ENCODE measurements at places on chromosomes 6 and 20.

DNA sequence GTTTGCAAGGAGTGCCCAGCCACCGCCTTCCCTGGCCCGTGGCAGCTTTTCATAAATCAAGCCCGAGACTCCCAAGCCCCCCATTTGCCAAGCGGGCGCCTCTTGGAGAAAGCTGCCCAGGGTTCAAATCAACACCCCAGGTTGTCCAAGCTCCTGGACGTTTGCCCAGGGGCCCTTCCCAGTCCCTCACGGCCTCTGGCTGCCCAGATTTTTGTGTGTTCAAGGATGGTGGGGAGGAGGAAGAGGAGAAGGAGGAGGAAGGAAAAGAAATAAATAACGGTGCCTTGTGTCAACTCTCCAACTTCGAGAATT is 20.6 kb upstream of the NFATC2 start:
- DNase-seq: no peak

DNA sequence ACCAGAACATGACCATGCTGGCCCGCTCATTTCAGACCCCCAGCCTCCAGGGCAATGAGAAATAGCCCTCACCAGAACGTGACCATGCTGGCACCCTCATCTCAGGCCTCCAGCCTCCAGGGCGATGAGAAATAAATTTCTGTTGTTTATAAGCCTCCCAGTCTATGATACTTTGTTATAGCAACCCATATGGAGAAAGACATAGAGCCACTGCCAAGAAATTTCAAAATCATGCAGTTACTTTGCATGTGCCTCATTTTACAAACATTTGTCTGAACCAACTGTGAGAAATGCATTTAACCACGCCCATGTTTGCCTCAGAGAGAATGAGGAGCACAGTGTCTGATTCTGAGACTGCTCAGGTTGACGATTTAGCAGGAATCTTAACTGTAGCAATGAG is 15.5 kb downstream of the CYP39A1 start:
- DNase-seq: no peak

GRCh38 chr20:17928633-17929311 is 39.8 kb downstream of the SNX5 start:
- no peak for DNase-seq

GRCh38 chr6:116159782-116160524 is 34.0 kb upstream of the COL10A1 start:
- DNase-seq: no peak

- no peak for DNase-seq
Observed at GRCh38 chr6:37123957-37124729, 45.8 kb upstream of the PIM1 start.

DNA sequence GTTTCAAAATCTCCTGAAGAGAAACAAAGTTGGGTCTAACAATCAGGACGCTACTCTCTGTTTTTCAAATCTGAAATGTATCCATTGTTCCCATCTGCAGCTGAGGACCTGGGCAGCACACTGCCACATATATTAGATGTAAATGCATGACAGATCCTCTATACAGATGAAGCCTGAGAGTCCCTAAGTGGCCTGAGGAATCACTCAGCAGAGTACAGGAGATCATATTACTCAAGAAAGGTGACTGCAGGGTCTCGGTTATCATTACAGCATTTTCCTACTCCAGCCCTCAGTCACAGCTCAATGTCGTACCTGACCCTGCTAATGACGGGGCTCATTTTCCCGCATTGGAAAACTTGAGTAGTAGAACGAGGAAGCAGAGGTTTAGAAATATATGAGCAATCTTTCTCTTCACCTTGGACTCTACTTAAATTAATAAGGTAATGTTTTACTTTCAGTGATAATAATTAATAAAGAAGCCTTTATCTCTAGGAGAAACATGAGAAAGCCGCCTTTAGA is 256.2 kb upstream of the IRAK1BP1 start:
- DNase-seq: no peak

DNA sequence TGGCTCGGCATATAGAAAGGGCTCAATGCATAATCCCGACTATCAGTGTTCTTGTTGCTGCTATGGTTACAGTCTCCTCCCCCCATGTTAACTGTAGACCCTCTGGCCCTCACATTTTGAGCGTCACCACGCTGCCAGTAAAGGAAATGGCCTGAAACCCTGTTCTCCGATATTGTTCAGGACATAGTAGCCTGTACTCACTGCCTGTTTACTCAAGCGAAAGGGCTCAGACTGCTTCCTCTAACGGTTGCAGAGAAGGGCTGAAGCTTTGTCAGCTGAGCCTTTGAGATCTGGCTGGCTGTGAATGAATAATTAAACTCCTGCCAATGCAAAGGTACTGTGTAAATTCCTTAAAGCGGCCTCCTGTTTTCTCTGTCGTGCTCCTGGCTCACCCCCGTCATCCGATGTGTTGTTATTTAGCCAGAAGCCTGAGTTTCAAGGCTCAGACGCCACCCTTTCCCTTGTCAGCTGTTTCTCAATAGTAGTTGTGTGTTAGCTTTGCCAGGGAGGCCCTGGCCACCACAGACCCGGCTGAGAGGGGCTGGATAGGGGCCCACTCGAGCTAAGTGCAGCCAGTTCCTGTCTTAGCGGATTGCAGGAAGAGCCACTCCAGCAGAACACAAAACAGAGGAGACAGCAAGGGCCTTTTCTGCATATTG is 31.2 kb upstream of the RALGAPA2 start:
- no peak for DNase-seq

DNA sequence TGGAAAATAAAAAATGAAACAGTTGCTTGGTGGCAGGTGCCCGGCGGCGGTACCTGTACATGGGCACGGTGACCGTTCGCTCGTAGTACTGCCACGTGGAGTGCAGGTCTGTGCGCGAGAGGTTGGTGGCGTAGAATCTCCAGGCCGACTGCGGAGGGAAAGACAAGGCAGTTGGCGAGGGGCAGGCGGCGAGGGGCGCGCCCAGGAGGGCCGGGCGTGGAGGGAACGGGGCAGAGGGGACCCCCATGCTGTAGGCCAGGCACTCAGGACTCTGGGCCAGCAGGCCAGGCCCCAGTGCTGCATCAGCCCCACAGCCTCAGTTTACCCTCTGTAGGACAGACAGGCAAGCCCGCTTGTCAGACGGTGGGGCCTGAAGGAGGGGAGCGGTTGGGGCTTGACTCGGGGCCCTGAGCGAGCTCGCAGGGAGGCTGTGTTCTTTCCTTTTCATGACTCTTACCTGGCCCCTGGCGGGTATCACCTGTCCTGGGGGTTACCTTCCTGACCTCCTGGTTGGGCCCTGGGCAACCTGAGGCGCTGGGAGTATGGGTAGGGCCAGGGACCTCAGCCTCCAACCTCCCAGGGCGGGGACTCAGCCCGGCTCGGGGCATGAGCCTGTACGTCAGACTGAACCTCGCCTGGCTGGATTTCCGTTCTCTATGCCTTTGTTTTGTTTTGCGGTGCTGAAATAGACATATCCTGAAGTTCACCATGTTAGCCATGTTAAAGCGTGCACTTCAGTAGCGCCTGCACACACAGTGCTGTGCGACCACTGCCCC is 38.5 kb downstream of the KCNQ2 start:
- no peak for DNase-seq

DNA sequence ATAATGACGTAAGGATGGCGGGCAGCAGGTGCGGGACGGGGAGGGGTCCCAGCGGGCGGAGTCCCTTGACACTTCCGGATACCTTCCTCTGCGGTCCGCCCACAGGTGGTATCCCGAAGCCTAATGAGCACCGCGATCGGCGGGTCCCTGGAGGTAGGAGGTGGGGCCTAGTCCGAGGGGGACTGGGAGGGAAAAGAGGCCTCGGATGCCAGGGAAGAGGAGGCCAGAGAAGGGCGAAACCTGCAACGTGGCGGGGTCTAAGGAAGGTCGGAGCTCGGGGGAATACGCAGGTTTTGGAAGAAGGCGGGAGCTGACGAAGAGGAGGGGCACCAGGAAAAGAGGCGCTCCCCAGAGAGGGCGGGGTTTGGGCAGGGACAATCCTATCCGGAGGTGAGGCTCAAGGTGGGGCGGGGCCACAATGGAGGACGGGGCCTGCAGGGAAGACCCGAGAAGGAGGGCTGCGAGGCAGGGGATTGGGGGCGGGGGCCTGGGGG is 3.7 kb downstream of the PRSS16 start:
- DNase-seq: peak; percentile 68

GRCh38 chr6:108762394-108762793 is 85.8 kb upstream of the ARMC2 start:
- no peak for DNase-seq

DNA sequence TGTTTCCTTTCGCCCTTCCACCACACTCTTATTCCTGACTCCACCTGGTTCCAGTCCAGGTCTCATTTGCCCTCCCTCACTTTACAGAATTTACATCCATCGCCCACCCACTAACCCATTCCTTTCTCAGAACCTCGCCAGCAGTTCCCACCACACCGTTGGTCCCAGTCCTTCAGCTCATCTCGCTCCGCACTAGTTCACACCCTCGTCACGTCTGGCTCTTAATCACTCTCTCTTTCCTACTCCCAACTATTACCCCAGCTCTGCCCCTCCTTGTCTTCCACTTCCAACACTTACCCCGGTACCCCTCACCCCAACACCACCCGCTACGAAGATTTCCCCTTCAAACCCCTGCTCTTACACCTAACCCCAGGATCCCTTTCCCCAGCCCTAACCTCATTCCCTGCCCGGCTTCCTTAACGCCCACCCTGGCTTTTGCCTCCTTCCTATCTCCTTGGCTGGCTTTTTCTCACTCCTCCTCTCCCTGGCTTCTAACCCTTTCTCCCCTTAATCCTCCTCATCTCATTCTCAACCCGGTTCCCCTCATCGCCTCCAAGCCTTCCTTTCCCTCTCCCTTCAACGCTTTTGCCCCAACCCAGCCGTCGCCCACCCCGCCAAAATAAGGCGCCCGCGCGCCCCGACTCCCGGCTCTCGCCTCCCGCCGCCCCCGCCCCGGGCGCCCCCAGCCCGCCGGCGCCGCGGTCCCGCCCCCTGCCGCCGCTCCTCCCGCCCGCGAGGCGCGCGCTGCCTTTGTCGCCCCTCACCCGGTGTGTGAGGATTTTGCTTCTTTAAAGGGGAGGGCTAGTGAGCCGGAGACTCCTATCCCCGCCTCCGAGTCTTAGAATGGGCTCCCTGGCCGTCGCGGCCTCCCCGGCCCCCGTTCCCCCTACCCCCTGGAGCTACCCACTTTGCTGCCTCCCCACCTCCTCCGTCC is 542 bp downstream of the USP49 start:
- DNase-seq: no peak

GRCh38 chr20:32807706-32808105 is 12.0 kb upstream of the MAPRE1 start:
- DNase-seq: no peak

- DNase-seq: no peak
Observed at GRCh38 chr6:145508107-145508506, 227.2 kb downstream of the EPM2A start.

- no peak for DNase-seq
Observed at GRCh38 chr6:43016943-43017334, 2.9 kb downstream of the KLHDC3 start.

GRCh38 chr20:58017231-58017969 is 211.1 kb downstream of the ANKRD60 start:
- DNase-seq: no peak

DNA sequence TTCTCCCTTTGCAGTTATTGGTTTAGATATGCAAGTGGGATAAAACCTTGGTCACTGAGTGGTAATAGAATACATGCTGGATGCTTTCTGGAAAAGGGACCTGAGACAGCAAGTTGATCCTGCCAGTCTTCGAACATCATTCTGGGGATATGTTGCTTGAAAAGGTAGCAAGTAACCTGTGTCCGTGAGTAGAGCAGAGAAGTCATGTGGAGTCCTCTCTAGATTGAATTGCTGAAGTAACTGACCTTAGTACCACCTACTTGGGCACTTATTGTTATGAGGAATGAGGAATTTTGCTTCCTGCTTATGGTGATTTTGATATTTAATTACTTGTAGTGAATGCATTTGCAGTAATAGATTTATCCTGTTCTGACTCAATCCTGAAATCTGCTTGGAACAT is 367.3 kb upstream of the IMPG1 start:
- no peak for DNase-seq

GRCh38 chr6:139943391-139943790 is 568.9 kb upstream of the CITED2 start:
- DNase-seq: no peak
